Stimulated activated naive CD8-positive, alpha-beta T cell treated with anti-CD3 and anti-CD28 coated beads, Interleukin-15, amount 100 ng/mL, for 72 hours (primary cell): ENCODE measurements at places on chromosomes 4 and X.

DNA sequence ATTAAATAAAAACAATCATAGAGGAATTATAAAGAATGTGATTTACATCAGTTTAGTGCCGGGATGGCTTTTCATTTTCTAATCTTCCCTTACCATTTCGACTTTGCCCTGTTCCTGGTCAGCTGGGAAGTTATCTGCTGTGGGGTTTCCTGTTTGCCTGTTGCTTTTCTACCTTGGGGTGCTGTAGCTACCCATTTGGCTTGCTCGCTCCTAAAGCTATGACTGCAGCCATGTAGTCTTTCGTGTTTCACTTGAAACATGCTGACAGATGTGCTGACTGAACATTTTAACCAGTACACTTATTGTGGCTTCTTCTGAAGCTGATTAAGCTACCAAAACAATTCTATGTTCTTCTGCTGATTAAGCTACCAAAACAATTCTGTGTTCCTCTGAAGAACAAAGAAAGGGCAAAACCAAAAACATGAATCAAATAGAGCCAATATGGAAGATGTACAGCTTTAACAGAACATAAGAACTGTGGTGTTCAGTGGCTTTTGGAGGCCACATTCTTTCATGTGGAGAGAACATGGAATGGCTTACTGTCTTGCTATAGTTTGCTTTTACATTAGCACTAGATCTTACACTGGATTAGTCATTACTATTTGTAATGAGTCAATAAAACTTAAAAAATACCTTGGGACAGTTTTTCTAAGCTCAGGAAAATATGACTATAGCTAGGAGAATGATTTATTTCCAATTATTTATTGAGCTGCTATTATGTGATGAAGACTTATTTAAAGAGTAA is 440.4 kb downstream of the SPRY1 start:
- DNase-seq: no peak

- DNase-seq: no peak
These were observed 1.4 kb upstream of the FAM120C start for GRCh38 chrX:54184474-54184873.

- no peak for DNase-seq
These were observed 27.6 kb upstream of the CFAP299 start for GRCh38 chr4:80307774-80308465.

DNA sequence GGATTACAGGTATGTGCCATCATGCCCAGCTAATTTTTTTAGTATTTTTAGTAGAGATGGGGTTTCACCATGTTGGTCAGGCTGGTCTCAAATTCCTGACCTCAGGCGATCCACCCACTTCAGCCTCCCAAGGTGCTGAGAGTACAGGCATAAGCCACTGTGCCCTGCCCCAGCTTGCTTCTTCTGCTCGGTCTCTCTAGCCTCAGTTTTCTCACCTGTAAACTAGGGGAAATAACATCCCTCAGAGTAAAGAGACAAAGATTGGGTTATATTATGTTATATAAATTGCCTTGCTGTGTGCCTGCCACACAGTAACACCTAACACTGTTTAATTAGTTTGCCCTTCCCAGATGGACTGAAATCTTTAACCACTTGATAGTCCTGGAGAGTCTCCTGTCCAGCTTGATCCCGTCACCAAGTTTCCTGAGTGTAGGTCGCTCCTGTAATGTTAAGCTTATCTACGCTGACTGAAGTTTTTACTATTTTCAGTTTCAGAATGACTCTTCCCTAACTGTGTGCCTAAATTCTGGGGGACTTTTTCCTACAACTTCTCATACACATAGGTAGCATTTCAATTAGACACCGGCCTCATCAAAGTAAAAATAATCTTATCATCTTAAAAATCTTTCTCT is 412.7 kb upstream of the TENM3 start:
- DNase-seq: no peak

GRCh38 chr4:165151734-165152133 is 39.1 kb upstream of the TMEM192 start:
- no peak for DNase-seq

- DNase-seq: no peak
These were observed 51.7 kb downstream of the SLC7A11 start for GRCh38 chr4:138190452-138190858.

DNA sequence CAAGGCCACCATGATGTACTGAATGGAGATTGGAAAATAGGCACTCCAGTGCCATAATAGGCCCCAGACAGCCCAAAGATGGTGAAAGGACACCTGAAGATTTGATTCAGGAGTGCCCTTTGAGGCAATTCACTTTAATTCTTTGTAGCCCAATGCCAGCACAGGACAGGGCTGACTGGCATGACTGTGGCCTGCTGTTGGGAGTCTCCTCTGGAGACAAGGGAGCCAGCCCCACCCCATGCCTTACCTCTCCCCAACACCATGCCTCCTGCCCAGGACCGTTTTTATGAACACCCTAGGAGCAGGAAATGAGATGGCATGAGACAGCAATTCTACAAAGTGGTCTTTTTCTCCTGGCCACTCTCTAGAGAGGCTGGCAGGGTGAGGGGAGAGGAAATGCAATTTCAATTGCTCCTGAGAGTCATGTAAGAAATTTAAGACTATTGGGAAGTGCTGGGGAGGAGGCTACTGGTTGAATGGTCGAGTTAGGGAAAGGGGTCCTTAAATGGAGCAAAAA is 94.2 kb upstream of the MAMLD1 start:
- DNase-seq: no peak

DNA sequence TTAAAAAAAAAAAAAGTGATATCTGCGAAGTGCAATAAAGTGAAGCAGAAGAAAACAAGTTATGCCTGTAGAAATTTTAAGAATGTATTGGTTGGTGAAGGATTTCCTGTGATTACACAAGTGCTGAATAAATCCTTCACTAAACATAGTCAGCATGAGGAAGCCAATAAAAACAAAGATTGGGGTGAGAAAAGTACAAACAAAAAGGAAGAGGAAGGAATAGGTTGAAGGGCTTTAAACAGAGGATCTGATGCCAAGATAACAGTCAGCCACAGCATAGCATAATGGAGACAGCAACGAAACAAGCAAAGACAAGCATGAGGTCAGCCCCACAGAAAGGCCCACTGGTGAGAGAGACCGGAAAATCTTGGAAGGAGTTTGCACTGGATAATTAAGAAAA is 372.2 kb downstream of the ADAM29 start:
- no peak for DNase-seq

GRCh38 chrX:9164533-9165426 is 130.9 kb upstream of the FAM9B start:
- DNase-seq: peak; percentile 10

GRCh38 chrX:20330545-20330944 is 63.8 kb upstream of the RPS6KA3 start:
- no peak for DNase-seq

GRCh38 chr4:121280425-121280824 is 100.4 kb downstream of the QRFPR start:
- DNase-seq: no peak

DNA sequence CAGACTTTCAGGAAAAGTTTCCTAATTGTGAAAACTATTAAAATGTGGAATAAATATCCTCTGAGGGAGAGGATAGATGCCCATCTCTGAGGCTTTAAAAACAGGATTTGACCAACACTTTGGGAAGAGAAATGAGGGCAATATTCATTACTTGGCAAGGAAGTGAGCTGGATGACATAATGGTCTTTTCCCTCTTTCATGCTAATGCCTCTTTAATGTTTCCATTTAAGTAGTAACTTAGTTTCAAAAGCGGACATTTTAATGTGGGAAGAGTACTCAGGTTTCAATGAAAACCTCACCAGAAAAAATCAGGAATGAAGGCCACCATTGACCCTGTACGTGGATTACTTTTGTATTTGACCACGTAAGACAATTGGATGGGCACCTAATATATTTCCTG is 503.3 kb downstream of the ANKRD50 start:
- no peak for DNase-seq

GRCh38 chr4:123870216-123870876 is 473.8 kb downstream of the SPRY1 start:
- no peak for DNase-seq

DNA sequence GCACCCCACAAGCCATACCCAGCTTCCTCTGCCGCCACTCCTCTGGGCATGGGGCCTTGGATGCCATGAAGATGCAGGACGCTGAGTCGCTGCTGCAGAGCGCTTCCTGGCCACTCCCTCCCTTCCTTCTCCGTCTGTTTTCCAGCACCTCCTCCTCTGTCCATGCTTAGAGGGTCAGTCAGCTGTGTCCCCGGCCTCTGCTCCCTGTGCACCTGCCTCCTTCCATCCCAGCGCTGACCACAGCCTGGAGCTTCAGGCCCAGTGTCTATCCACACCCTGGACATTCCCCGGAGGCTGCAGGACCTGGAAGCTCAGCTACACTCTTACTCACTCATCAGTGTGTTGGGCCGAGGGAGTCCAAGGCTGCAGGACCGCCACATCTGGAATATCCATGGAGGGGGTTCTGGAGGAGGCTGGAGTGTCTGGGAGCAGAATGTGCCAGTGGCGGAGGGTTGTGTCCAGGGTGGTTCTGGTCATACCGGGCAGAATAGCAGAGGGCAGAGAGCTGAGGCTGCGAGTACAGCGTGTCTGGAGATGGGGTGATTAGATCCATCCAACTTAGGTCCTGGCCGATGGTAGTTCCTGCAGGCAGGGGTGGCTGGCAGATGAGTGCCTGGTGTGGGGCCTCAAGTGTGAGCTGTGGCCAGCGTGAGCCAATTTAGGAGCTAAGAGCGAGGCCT is 58.6 kb upstream of the ADRA2C start:
- no peak for DNase-seq

GRCh38 chrX:24148535-24149350 is 786 bp upstream of the ZFX start:
- DNase-seq: peak; percentile 45

- no peak for DNase-seq
These were observed 7.3 kb downstream of the FOXP3 start for GRCh38 chrX:49257074-49257790.

GRCh38 chr4:41325901-41326300 is 69.2 kb downstream of the UCHL1 start:
- DNase-seq: no peak

- DNase-seq: no peak
These were observed 104.6 kb downstream of the PPP1R2C start for GRCh38 chrX:42673301-42673810.

- DNase-seq: no peak
These were observed 11.3 kb downstream of the APBB2 start for GRCh38 chr4:41202820-41203568.

GRCh38 chr4:168651374-168651773 is 154.5 kb downstream of the PALLD start:
- DNase-seq: no peak

DNA sequence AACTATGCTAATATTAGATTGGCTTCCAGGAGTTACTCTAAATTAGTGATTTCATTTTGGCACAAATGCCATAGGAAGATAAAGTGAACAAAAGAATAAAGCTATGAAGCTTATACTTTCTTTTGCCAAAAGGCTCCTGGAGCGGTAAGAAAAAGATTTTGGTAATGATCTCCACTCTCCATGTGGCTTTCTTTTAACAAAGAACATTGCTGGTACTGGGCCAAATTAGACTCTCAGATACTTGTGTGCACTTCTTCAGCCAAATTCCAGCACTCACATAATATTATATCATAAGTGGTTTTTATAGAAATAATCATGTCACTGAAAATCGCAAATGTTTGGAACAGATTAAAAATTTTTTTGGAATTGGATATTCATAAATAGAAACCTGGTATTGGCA is 142.4 kb upstream of the FGF13 start:
- no peak for DNase-seq

DNA sequence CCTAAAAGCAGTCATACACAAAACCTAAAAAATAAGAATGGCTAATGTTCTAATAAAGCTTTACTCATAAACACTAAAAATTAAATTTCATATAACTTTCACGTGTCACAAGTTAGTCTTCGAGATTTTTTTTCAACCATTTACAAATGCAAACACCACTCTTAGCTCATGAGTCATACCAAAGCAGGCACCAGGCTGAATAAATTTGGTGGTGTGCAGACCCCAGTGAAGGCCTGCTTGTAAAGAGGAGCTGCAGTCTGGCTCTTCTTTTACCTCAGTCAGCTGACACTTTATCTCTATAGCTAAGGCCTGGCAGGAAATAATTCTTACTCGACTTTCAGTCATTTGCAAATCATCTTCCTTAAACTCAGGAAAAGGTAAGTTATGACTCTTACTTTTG is 37.4 kb downstream of the CLOCK start:
- DNase-seq: no peak

DNA sequence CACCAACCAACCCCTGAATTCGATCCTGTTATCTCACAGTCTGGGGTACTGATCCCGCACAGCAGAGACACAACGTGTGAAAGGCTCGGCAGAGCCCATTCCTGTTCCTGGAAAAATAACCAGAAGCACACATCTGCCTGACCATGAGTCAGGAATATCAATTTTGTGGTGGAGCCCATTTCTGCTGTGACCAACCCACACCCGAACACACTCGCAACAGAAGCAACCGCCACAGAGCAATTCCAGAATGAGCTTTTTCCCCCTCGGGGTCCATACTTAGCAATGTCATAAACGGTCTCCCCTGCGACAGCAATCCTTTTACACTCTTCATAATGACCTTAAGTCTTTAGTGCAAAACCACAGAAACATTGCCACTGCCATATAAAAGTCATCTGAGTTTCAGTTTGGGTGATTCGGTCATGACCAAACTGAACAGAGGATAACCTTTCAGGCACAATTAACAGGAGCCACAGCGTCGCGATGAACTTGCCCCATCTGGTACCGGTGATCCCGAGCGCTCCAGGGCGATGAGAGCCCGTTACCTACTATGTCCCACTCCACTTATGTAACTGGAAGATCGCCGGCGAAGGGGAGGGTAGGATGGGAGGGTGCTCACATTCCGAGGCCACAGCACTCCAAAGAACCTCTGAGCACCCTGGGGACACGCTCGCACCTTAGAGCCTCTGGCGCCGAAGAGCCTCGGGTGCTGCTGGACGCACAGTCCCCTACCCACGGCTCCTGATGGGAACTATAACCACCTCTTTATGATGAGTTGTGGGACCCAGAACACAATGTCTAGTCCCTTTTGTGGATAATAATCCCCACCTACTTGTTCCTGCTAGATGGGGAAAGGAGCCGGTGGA is 1.1 kb downstream of the MECP2 start:
- peak; percentile 35 for DNase-seq

GRCh38 chr4:100929758-100930157 is 411.9 kb upstream of the EMCN start:
- DNase-seq: no peak

DNA sequence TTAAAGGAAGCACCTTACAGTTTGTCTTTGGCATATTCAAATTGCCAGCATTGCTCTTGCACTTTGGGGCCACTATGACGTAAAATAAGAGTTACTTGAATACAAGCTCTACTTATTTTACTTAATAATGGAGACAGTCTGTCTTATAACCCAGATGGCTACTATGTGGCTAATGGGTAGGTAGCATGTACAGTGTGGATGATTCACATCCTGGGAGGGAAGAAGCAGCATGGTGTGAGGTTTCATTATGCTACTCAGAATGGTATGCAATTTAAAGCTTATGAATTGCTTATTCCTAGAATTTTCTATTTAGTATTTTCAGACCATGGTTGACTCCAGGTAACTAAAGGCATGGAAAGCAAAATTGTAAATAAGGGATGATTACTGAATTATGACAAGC is 761.8 kb upstream of the ATOH1 start:
- DNase-seq: no peak

DNA sequence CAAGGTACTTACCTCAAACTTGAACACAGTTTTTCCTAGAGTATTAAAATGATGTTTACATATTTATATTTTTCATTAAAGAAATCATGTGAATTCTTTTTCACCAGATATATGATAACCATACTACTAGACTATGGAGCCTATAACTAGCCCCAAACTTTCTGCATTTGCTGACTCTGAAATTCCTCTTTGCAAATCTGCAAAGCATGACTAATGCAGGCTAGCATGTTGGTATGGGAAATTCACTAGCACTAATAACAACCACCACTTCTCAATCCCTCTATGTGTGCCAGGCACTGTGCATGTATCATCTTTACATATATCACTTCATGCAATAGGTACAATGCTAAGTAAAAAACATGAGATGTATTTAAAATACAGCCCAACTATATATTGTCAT is 51.1 kb downstream of the SLC10A7 start:
- no peak for DNase-seq
